GM04504 (cell line): ENCODE measurements at places on chromosomes 7 and 10.

GRCh38 chr7:74606101-74606908, 51.2 kb upstream of the GTF2I start:
- no peak for DNase-seq

GRCh38 chr10:5288359-5288758, 76.4 kb upstream of the UCN3 start:
- DNase-seq: no peak

- DNase-seq: no peak
These were observed 47.3 kb upstream of the INSYN2A start for GRCh38 chr10:127243490-127244272.

DNA sequence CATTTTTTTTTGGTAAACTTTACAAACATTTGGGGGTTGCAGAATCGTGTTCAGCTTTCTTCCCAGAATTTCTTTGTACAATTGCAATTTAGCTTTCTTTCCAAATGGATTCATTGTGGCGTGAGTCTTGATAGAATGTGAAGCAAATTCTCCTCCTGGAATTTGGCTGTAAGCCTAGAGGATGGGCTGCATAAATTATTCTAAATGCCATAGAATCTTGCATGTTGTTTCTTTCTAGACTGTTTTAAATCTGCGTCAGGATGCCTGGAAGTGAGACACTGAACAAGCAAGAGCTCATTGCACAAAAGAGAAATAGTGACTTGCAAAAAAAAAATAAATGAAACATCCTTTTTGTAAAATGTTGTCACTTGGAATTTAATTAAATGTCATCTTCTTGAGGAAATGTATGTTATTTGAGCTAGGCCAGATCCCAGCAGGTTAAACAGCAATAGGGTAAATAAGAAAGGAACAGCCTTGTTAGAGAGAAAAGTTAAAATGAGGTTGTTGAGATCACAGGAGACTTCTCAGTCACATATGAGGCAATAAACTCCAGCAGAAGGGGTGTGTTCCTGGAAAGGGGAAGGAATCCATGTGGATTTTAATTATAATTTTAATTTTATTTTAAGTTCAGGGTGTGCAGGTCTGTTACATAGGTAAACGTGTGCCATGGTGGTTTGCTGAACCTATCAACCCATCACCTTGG, 483.0 kb downstream of the PLXDC2 start:
- DNase-seq: no peak

- no peak for DNase-seq
These were observed 21.8 kb downstream of the MRPS24 start for GRCh38 chr7:43847496-43847895.

DNA sequence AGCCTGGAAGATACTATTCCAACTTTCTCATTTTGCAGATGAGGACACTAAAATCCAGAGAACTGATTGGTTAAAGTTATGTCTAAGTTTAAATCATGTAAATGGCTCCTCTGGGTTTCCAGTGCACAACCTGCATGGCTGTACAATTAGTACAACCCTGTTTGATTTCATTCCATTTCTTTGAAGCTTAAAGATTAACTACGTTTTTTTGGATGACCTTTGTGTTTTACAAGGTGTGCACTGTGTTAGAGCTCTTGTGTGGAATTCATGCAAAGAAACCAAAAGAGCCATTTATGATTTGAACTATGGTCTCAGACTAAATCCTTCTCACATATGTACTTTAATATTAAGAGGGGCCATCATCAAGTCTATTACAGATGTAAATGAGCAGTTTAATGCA, 149.5 kb downstream of the TMEM168 start:
- no peak for DNase-seq

DNA sequence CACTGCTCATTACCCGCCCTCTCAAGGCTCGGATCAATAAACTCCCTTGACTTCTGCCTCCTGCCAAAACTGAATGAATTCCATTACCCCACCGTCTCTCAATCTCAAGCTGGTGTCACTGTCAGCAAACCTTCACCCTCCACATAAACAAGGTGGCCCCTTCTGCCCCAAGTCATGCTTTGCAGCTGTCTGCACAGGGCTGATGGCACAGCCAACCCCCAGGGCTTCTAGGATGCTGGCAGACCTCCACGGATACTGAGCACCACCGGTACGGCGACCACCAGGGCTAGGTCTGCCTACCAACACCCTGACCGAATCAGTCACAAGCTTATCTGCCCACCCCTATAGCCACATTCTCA, 46.1 kb downstream of the PARD3 start:
- no peak for DNase-seq

- no peak for DNase-seq
These were observed 245.0 kb downstream of the MGMT start for GRCh38 chr10:129712000-129712399.
